GM13976 (cell line): ENCODE measurements at places on chromosomes 4 and X.
A peak's percentile ranks its signal among the peaks of the same experiment; 100 is the strongest.

DNA sequence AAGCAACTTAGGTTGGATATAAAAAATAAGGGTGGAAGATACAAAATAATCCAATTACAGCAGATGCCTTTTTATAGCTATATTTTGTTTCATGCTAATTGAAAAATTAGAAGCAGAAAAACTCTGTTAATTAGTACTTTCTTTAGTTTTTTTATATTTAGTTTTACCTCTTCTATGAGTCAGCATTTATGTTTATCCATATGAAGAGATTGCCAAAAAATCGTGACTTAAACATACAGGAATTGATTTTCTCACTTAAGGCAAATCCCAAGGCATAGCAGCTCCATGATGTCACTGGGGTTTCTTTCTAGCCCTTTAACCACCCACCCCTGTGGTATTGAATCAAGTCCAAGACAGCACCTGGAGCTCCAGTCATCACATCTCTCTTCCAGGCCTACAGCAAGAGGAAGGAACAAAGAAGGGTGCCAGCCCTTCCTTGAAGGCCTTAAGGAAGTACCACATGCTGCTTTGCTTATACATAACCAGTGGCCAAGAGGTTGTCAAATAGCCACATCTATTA, 365.8 kb upstream of the TENM3 start:
- no peak for DNase-seq

- no peak for DNase-seq
Observed at GRCh38 chr4:3297066-3297859, 4.4 kb downstream of the RGS12 start.

DNA sequence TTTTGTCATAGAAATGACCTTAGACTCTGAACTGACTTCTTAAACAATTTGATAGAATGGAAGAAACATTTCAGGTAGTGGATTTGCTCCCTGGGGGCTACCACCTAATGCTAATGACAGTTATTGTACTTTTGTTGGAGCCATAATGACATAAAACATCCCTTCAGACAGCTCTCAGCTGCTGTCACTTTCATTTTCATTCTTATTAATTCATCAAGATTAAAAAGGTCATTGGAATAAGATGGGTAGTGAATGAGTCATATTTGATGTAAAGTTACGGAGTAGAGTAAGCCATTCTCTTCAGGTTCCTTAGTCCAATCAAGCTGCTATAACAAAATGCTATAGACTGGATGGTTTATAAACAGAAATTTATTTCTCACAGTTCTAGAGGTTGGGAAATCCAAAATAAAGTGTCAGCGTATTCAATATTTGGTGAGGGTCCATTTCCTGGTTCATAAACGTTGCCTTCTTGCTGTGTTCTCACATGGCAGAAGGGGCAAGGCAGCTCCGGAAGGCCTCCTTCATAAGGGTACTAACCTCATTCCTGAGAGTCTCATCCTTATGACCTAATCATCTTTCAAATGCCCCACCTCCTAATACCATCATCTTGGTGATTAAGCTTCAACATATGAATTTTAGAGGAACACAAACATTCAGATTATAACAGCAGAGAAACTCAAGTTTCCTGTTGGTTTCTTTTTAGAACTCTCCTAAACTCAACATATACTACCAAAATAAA, 268.5 kb downstream of the ARAP2 start:
- DNase-seq, result no peak

- no peak for DNase-seq
Observed at GRCh38 chr4:89995814-89996213, 101.2 kb downstream of the MMRN1 start.

DNA sequence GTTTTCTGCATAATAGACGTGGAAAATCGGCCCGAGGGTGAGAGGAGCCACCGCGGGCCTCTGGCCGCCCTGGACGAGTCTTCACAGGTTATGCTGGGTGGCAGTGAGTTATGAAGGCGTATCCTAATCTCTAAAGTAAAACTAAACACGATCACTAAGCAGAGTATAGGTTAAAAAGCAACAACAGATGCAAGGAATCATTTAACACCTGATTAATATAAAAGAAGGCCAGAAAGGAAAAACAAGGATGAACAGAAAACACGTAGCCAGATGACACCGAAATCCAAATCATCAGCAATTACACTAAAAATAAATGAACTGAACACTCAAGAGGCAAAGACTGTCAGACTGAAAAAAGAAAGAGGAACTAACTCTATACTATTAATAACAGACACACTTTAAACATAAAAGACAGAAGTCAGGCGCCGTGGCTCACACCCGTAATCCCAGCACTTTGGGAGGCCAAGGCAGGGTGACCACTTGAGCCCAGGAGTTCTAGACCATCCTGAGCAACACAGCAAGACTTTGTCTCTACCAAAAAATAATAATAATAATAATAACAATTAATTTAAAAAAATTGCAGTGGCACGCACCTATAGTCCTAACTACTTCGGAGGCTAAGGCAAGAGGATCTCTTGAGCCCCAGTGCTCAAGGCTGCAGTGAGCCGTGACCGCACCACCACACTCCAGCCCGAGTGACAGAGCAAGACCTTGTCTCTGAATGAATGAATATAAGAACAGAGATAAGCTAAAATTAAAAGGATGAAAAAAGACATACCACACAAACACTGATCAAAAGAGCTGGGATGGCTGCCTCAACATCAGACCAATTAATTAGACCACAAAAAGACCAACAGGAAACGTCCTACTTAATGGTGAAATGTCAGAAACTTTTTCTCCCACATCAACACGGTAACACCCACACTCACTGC, 30.0 kb downstream of the CTBP1 start:
- DNase-seq, result peak; percentile 80

GRCh38 chrX:129779086-129779672, 570 bp upstream of the SASH3 start:
- no peak for DNase-seq

DNA sequence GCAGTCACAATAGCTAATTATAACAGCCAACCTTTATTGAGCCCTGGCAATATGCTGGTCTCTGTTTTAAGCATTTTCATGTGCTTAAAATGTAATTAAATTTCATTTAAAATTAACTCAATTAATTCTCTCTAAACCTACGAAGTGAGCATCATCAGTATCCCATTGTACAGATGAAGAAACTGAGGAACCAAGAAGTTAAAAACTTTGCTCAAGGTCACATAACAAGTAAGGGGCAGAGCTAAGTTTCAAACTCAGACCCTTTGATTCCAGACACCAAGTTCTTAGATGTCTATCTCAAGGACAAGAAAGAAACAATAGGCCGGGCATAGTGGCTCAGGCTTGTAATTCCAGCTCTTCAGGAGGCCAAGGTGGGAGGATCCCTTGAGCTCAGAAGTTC, 55.9 kb upstream of the NFKB1 start:
- DNase-seq, result no peak

DNA sequence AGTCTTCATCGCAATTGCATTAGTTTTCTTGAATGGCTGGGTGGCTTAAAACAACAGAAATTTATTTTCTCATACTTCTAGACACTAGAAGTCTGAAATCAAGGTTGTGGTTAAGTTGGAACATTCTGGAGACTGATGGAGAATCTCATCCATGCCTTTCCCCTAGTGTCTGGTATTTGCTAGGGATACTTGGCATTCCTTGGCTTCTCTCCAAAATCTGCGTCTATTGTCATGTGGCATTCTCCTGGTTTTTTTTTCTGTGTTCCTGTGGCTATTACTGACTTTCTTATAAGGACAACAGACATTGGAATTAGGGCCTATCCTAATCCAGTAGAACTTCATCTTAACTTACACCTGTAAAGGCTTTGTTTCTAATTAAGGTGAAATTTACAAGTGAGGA, 272.8 kb upstream of the EPHA5 start:
- DNase-seq, result no peak

- no peak for DNase-seq
Observed at GRCh38 chr4:108979759-108980158, 216.9 kb upstream of the ETNPPL start.

GRCh38 chrX:148580016-148580415, 79.6 kb downstream of the AFF2 start:
- no peak for DNase-seq

- no peak for DNase-seq
Observed at GRCh38 chrX:630007-630611, 482 bp upstream of the SHOX start.

DNA sequence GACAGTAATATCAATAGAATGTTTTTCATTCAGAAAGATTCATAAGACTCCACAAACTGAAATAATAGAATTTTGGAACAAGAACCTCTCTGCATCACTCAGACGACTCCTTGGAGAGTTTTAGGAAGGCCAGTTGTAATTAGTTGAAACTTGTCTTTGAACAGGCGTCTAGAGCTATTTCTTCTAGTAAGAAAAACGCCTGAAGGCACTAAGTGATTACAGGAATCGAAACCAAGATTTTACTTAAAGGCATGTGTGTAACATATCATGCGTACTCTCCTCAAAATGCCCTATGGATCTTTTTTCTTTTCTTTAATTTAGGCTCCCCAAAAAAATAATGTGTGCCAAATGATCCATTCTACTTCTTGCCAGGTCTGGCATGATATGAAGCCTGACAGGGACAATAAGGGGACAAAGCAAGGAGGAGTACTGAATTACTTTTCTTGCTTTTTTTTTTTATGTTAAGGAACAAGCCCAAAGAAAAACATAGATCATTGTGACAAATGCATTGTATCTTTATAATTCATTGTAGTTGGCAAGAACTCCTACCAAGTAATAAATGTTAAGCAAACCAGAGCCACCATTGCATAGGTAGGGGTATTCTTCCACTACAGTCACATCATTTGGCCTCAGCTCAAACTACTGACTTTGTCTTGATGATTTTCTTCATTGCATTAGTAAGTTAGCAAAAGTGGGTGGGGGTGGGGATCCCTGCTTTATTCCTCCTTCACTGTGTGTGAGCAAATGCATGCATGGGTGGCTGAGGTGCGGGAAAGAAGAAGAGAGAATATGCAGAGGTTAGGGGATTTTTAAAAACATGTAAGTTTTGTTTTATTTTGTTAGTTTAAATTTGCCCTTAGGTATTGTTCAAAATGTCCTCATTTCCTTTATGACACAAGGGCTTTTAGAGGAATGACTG, 79.9 kb upstream of the ATOH1 start:
- DNase-seq, result no peak

DNA sequence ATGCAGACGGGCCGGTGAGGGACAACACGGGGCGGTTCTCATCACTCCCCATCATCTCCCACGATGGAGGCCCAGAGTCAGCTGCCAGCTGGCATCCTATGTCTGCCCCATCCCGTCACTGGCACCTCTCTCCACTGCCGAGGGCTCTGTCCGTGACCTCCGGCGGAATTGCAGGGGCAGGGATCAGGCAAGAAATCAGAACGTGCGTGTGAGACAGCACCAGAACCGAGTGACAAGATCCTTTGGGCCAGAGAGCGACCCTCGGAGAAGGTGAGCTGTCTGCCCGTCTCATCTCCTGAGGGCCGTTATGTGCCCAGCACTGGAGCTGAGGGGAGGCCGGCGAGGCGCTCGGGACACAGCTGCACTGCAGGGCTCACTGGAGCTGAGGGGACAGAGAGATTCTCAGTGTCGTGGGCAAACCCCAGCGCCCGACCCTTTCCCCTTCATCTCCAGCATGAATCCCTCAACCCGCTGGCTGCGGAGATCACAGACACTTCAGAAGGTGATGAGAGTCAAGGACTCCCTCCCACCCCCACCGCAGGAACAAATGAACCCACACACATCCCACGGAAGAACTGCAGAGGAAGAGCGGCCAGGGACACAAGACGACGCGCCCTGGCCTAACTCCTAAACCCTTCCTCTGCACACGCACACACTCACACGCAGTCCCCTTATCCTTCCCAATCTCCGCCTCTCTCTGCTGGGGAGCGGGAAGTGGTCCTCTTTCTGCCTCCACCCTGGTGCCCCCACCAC, 128.7 kb downstream of the AFAP1 start:
- DNase-seq, result no peak

- no peak for DNase-seq
Observed at GRCh38 chrX:17930850-17931249, 69.8 kb upstream of the RAI2 start.
